ENCODE measurements at places on chromosomes 4 and X. TPM values are rescaled to one million over a fixed set of nuclear protein-coding genes. Genes with fewer than 3 reads are reported as not detected.

The RHOH gene
- 1.2 TPM for polyA plus RNA-seq

The FGB gene
- not detected for polyA plus RNA-seq

The ASB5 gene
- not detected for polyA plus RNA-seq

DNA sequence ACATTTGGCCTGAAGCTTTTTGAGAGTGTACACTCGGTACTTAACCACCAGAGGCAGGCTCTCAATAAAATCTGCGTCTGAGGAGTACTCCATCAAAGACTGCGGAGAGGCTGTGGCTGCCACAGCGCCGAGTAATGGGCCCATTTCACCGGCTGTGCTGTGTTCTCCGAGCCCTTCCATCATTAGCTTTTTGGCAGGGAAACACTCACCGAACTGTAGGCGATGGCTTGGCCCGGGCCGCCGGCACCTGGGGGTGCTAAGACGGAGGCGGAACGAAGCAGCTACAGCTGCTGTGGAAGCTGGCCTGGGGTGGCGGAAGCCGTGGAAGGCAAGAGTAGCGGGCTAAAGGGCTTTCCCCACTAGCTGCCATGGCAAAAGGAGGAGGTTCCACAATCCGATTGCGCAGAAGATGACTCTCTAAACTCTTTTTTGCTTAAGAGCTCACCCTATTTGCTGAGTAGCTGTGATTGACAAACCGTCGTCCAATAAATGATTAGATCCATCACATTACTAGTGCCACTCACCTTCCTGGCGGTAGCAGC lies 48.5 kb upstream of the PABPC1L2A start:
- no peak for DNase-seq
- H3K4me3 ChIP-seq: no peak overlapping the region
- H3K4me1 ChIP-seq: no peaks in the 10 kb centered on the region
- H3K27ac ChIP-seq: no peak overlapping the region
- no peaks in the 10 kb centered on the region for H3K36me3 ChIP-seq

DNA sequence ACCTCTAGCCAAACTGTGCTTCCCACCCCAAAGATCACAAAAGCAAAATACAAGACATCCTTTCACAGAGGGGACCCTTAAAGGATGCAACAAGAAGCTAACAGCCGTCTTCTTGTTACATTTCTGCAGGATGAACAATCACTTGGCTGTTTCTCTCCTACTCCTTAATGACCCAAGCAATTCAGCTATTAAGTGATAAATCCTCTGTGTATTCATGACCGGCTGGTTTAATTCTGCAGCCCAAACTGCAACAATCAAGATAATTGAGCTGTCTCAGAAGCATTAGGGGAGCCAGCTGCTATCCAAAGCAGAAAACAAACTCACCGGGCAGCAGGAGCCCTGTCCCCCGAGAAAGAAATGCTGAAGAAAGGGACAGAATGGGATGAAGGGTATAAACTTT lies 85.9 kb upstream of the ACSL4 start:
- no peaks in the 10 kb centered on the region for H3K4me1 ChIP-seq
- H3K27ac ChIP-seq: no peak overlapping the region
- DNase-seq: no peak
- H3K27me3 ChIP-seq: no peaks in the 10 kb centered on the region

- H3K27ac ChIP-seq: no peak overlapping the region
- H3K27me3 ChIP-seq: no peaks in the 10 kb centered on the region
- H3K36me3 ChIP-seq: no peaks in the 10 kb centered on the region
- no peaks in the 10 kb centered on the region for H3K4me1 ChIP-seq
Observed at GRCh38 chr4:147580396-147580795, 36.8 kb upstream of the TMEM184C start.

DNA sequence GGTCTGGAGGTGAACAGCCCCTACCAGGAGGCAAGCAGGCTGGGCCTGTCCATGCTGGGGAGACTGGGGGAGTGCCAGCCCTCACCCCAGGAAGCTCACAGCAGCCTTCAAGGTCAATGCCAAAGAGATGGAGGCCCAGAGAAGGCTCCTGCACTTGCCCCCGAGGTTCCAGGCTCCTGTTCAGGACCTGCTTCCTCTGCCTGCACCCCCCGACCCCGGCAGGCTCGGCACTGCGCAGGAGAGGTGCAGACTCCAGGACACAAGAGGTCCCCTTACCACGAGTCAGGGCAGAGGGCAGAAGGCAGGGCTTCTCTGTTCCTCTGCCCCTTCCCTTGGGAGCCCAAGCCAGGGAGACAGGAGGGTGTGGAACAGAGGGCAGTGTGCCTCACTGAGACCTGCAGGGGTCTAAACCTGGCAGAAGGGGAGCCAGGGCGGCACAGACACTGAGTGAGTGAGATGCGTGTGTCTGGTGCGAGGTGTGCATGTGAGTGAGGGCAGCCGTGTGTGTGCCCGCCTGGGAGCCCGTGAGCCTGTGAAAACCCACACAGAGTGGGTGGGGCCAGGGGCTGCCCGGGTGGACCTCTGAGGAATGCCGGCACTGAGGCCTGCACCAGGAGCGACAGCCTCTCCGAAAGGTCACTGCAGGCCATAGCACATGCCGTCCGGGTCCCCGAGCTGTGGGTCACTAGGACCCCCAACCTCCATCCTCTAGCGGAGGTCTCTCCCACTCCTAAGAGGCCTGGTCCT lies 30.7 kb upstream of the FGFR3 start:
- no peaks in the 10 kb centered on the region for H3K36me3 ChIP-seq
- no peaks in the 10 kb centered on the region for H3K4me1 ChIP-seq
- H3K4me3 ChIP-seq: no peak overlapping the region

DNA sequence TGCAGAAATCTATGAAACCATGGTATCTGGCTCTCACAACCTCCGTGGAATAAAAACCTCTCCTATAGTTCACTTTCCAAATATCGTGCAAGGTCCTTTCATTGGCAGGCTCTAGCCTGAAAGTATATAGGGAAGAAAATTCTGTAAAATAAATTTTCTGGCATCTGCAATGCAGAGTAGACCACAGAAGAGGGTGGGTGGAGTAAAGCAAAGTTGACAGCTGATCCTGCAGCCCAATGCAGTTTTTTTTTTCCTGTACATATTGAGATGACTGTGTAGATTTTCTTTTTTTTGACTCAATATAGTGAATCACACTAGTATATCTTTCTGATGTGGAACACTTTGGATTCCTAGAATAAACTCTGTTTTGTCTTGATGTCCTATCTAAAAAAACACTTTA lies 56.7 kb downstream of the NPY2R start:
- H3K27me3 ChIP-seq: no peaks in the 10 kb centered on the region
- DNase-seq: no peak
- H3K4me1 ChIP-seq: no peaks in the 10 kb centered on the region
- H3K27ac ChIP-seq: no peak overlapping the region

- no peaks in the 10 kb centered on the region for H3K27me3 ChIP-seq
- no peaks in the 10 kb centered on the region for H3K4me1 ChIP-seq
- no peak for DNase-seq
- no peak overlapping the region for H3K4me3 ChIP-seq
- H3K27ac ChIP-seq: no peak overlapping the region
Observed at GRCh38 chr4:5747738-5748375, 36.9 kb downstream of the EVC start.
